Muscle of back (tissue), 13 donors: ENCODE measurements at places on chromosomes 3 and 15.

DNA sequence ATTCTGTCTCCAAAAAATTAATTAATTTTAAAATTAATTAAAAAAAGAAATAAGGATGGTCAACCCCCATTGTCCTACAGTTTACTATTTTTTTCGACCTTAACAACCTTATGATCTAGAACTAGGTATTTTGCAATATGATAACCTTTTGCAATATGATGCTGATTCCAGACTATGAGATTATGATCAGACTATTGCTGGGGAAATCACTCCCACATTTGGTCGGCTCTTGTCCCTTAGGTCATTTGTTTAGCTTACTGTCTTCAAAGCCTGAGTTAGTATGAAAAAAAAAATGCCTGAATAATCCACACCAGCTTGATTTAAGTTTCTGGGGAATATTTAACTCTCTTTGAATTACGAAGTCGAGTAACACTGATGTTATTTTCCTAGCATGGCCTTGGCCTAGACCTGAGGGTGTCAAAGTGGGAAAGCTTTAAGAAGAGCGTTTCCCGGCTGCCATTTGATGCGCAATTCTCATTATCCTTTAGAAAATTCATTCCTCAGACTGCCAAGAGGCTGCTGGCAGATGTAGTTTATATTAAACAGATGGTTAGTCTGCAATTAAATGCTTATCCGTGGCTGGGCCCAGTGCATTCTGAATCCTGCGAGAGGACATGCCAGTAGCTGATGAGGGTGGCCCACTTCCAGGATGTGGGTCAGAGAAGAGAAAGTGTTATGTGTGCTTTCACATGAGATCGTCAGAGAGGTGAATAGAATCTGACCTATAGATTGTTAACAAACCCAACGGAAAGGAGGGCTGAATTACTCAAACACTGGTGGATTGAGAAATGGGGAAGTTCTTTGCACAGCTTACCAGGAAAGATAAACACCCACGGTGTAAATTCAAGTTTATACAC, 496.0 kb upstream of the THBS1 start:
- peak; percentile 61 for DNase-seq

DNA sequence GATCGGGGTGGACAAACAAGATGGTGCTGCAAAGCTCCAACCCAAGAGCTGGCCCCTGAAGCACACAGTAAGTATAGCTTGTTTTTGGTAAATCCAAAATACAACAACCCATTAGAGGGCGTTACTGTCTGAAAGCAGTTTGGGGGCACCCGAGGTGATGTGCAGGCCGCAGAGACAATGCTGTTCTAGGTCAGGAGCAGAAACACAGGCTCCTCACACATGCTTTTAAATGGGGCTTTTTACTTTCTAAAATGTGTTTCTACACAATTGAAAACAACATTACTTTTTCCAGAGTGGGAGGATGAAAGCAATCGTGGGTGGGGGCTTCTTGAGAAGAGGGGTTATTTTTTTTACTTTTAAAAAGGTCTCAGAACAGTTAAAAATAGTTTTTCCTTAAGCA, 1029.3 kb upstream of the CFAP20DC start:
- no peak for DNase-seq

DNA sequence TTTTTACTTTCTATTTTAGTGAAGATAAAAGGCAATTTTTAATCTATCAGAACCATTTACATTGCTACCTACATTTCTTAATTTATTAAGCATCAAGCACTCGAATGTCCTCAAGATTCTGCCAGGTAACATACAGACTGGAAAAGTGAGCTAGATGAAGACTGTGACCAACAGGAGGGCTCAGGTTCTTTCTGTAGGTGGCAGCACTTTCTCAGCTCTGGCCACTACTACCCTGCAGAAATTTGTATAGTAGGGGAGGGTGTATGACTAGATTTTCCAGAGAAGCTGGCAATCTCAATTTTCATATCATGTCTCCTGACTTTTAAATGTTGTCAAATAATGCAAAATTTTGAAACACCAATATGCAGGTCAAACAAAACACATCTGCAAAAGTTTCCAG, 165.0 kb upstream of the SUCLG2 start:
- no peak for DNase-seq

- no peak for DNase-seq
Measured at GRCh38 chr3:53571264-53571663, 76.9 kb downstream of the CACNA1D start.

DNA sequence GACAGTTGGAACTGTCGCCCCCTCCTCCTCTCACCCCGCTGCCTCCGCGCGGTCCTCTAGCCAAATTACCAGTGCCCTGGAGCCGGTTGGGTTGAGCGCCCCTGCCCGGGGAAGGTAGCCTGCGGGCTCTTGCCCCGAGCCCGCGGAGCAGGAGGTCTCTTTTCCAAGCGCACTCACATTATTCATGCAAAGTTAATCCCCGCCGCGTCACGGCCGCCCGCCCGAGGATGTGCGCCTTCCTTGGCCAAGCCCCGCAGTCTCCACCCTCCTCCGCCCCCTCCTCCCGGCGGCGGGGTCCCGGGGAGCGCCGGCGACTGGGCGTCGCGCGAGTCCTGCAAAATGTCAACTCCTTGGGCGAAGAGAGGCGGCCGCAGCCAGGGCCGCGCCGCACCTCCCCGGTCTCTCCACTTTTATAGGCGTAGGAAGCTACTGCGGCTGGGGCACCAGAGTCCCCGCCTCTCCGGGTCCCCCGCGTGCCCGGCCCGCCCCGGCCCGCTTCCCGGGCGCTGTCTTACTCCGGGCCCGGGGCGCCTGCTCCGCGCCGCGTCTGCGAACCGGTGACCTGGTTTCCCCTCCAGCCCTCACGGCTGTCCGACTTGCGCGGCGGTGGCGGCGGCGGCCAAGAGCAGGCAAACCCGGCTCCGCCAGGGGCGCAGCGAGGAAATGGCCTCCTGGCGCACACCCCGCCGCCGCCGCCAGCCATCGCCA, at the start of gene THRB:
Gene THRB, minus strand, starts transcription at position 233 of the 708 bp plus-strand sequence.
- peak; percentile 56 for DNase-seq

GRCh38 chr3:18237251-18238005, 187.7 kb downstream of the SATB1 start:
- no peak for DNase-seq

DNA sequence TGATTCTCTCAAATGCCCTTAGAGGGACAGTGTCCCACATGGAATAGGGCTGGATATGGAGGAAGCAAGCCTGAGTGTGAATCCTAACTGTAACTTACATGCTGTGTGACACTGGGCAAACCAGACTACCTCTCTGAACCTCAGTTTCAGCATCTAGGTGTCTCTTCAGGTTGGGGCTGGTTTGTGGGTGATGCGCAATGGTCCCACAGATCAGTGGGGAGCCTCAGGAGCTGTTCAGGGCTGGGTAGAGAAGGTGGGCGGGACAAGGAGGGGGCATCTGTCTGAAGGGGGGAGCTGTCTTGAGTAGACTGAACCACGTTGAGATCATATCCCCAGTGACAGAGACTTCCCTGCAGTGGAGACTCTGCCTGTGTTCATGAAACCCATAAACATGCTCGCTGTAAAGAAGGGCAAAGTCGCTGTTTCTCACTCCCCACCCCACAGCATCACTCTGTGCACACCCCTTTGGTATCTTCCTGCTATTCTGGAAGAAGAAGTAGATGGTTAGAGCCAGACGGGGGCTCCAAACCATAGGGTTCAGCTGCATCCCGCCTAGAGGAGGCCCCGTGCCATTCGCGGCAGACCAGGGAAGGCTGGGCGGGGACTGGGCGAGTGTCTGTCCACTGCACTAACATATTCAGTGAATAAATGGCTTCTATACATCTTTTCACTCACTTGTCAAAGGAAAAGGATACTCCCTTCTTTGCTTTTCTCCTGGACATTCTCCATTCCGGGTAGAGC, 28.4 kb downstream of the SRPRB start:
- no peak for DNase-seq

DNA sequence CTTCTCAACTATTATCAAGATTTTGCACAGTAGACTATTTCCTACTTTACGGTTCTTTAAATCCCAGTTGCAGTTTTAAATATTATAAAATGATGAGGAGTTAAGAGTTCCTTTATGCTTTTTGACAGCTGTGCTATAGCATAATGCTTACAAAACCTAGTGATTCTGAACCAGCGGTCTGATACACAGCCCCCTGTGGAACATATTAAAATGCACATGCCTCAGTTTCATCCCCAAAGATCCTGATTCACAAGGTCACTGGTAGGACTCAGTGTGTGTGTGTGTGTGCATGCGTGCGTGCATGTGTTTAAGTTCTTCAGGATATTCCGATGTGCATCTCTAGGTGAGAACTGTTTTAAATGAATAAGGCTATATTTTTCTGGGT, 330.1 kb upstream of the TPM1 start:
- no peak for DNase-seq

DNA sequence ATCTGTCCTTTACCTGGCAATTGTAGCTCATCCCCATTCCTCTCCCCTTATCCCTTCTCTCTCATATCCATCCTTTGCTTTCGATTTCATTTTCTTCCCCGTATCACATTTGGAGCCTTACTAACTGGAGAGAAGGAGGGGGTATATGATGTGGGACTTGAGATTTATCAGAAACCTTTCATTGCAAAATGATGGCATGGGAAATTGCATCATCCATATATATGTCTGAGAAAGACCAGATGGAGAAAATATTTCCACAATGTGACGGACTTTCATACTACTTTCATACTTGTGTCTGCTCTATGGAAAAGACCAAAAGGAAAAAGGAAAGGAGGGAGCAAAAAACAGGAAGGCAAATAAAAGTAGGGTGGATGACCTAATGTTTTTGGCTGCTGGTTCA, 675.2 kb downstream of the AGBL1 start:
- no peak for DNase-seq

GRCh38 chr3:71885006-71885405, 100.1 kb upstream of the PROK2 start:
- peak; percentile 67 for DNase-seq

DNA sequence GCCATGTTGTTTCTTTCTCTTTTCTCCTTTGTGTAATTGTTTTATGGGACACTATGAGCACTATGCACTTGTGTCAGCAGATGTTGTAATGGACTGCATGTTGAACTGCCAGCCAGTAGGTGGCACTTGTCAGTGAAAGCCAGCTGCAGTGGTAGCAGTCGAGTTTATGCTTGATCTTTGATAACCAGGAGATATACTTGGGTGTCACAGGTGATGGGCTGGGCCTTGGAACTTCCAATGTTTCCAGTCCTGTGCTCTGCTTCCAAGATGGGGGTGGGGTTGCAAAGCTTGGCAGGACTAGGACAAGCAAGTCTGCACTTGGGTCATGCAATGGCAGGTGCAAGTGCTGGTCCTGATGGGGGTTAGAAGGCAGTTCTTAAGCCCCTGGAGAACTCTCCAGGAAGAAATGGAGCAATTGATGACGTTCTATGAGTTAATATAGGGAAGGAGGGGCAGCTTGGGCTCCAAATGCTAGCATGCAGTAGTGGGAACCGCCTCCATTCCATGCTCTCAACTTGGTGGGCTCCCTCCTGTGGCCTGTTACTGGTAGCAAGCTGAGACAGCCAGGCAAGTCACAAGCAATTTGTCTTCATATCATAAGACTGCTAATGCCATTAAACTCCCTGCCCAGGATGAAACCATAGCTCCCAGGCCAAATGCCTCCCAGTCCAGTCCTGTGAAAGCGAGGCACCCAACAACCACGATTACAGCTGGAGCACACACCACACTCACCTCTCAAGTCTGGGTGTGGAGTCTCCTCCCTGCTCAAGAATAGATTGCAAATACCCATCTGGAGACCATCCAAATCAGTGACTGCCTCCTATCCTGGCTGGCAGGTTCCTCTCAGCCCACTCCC, 287.2 kb downstream of the CGGBP1 start:
- DNase-seq = no peak

- DNase-seq = no peak
Measured at GRCh38 chr3:190013943-190014924, 106.5 kb downstream of the P3H2 start.

DNA sequence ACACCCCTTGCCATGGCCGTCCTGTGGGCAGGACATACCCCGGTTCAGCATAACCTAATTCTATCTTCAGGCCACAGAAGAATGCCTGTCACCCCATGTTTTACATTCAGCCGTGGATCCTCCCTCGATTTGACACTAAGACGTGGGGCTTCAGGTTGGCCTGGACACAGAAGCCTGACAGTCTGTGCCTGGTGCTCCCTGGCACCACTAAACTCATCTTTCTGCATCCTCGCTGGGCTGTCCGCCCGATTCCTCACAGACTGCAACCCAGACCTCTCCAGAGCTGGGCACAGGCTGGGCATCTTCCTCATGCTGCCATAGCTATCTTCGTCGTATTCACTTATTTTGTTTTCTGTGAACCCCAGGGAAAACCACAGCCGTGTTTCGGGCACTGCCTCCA, 117.8 kb upstream of the IQSEC1 start:
- DNase-seq = no peak

DNA sequence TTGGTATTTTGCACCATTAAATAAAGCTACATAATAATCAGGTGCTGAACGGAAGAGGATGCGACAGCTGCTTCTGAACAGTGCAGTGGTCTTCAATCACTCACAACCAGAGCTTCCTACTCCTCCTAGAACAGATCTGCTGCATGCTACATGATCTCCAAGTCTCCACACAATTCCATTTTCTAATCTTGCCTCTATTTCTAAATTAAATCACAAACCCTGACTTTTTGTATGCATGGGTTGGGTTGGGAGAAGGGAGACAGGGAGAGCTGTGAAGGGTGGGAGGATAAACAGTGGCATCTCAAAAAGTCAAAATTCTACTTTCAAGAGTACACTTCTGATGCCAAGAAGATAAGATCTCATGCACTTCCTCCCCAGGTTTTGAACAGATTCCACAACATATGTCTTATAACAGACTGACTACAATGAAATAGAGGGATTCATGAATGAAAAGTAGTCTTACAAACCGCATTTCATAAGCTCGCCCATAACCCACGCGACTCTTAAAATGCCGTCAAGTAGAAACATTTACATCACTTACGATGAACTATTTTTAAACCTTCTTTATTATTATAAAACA, 57.2 kb downstream of the CHSY1 start:
- DNase-seq = no peak

GRCh38 chr3:123303976-123304560, 102.3 kb downstream of the SEC22A start:
- no peak for DNase-seq

DNA sequence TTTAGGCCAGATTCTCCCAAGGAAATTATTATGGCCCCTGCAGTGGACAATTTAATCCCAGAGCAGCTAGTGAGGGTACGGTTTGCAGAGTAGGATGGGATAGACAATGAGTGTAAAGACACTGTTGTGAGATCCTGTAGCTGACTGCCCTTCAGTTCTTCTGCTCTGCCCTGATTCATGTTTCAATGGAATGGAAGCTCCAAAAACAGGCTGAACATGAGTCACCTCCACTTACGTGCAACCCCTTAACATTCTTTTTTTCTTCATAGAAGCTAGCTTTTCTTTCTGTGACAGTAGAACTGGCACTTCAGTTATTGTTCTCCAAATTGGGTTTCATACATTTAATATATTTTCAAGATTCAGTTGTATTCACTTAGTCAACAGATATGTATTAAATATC, 32.1 kb downstream of the CLDN18 start:
- peak; percentile 43 for DNase-seq

DNA sequence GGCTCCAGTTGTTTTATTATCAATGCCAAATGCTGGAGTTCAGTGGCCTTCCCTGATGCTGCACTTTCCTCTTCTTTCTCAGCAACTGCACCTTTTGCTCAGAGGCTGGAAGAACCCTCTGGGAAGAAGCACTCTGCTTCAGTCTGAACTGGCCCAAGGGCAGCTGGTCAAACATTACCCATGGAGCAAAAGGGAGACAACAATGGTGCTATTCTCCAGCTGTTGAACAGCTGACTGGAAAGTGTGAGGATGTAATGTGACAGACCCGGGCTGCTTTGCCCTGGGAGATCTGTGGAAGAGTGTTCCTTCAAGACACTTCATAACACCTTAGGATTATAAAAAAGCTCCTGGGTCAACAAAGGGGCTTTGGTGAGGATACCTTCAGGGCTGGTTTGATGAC, 84.9 kb downstream of the EPHB1 start:
- peak; percentile 20 for DNase-seq
